ENCODE measurements at places on chromosomes 2 and 18. TPM values are rescaled to one million over a fixed set of nuclear protein-coding genes. Genes with fewer than 3 reads are reported as not detected.

CYP27A1 gene
- 63.1 TPM for total RNA-seq

CYBRD1 gene
- total RNA-seq = 0.95 TPM

POTEI gene
- 2.4 TPM for total RNA-seq

LYPD6 gene
- total RNA-seq = 10.7 TPM

DARS1 gene
- total RNA-seq = 136 TPM
